Heart left ventricle (tissue), 16 donors: ENCODE measurements at places on chromosomes 2 and 18. TPM values are rescaled to one million over a fixed set of nuclear protein-coding genes. Genes with fewer than 3 reads are reported as not detected.

GRCh38 chr2:233430081-233430480, 75.8 kb downstream of the DGKD start:
- DNase-seq = no peak

- DNase-seq = no peak
These were observed 28.8 kb upstream of the SLC3A1 start for GRCh38 chr2:44246436-44246835.

DNA sequence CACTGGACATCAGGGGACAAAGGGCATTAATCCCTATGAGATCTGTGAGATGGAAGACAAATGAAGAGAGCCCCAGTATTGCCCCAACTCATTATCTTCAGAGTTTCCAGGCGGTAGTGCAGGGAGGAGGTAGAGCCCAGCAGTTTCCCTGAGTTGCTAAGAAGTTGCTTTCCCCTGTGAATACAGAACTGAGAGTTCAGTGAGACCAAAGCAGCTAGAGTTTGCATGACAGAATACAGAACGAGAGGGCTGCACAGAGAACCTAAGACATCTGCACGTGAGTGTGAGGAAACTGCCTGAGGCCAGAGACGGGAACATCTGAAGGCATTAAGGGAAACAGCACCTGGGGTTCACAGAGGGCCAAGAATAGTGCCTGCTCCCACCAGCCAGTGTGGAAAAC, 18.1 kb upstream of the PGAP1 start:
- no peak for DNase-seq

GRCh38 chr2:144448389-144449027, 71.4 kb downstream of the ZEB2 start:
- DNase-seq = no peak

DNA sequence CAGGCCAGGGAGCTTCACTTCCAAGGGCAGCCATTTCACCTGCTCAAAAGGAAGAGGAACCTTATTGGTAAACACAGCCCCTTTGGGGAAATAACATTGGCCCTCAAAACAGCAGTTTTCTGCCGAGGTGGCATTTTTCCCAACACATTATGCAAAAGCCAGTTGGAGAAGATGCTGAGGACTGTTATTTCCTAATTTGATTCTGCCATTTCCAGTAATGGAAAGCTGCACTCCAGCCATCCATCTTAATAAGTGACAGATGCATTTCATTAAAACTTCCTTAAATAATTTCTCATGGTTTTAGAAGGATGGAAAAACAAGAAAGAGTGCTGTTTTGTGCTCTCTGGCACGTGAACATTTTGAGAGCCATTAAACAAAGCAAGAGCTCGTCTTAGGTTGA, 55.9 kb upstream of the ALK start:
- no peak for DNase-seq

DNA sequence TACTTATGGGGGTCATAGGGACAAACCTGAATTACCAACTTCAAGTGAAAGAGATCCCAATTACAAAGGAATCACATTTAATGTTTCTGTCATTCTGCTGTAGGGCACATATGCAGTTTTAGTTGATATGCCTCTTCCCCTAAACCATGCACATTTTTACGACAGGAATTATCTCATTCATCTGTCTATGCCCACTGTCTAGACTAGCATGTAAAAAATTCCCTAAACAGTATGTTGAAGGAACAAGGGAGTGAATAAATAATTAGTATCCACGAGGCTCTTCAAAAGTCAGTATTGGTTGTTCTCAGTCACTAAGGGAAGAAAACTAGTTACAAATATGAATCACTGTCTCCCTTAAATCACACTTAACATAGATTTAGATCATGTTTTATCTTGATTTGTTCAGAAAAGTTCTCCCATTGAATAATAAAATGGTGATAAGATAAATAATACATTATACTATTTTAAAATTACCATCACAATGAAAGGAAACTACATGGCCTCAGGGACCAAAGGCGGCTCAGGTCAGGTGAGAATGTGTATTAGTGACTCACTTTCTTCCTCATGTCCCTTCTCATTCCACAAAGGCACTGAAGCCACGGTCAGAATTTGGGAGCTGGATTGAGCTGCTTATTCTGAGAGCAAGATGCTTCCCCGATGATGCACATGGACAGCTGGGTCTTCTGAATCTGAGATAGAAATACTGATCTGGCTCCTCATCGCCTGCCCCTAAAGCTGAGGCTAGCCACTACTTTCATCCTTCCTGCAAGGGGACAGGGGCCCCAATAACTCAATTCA, 29.1 kb downstream of the DYM start:
- DNase-seq = no peak

WDR43 gene
- total RNA-seq = 31.6 TPM

MC4R gene
- not detected for total RNA-seq

CKAP2L gene
- 0.86 TPM for total RNA-seq

SPTBN1 gene
- 420 TPM for total RNA-seq

CEP76 gene
- total RNA-seq = 7.9 TPM

SNED1 gene
- 4.8 TPM for total RNA-seq

TMEM178A gene
- 3.2 TPM for total RNA-seq
